ENCODE measurements at places on chromosomes 2 and 18.

DNA sequence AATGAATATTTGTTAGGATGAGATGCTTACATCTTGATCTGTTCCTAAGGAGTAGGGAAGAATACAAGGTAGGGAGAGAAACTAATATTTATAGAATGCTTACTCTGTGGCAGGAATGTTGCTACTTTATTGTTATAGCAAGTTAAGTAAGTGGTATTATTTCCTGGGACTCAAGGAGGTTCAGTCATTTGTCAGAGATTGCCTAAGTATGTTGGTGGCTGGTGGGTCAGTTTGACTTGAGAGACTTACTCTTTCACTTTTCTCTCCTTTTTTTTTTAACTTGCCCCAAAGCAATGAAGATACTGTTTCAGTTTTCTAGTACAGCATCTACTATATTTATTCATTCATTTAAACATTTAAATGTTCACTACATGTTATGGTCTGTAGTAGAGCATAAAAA is 209.2 kb upstream of the STON1 start:
- DNase-seq, result no peak

DNA sequence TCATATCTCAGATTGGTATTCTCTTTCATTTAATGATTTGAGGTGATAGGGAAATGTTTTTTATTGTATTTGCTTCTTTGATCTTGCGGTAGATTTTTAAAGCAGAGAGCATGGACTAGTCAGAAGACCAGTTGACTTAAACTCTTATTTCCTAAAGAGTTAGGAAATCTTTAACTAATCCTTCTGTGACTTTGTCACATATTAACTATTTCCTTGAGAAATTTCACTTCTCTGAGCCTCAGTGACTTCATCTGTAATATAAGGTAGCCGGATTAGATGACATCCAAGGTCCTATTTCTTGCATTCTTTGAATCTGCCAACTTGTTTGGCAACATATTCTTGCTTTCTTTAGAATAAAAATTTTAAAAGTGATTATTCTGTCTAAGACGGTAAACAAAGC is 55.6 kb downstream of the MTX2 start:
- DNase-seq, result no peak

- no peak for DNase-seq
These were observed 836 bp downstream of the DTNA start for GRCh38 chr18:34710934-34711333.

DNA sequence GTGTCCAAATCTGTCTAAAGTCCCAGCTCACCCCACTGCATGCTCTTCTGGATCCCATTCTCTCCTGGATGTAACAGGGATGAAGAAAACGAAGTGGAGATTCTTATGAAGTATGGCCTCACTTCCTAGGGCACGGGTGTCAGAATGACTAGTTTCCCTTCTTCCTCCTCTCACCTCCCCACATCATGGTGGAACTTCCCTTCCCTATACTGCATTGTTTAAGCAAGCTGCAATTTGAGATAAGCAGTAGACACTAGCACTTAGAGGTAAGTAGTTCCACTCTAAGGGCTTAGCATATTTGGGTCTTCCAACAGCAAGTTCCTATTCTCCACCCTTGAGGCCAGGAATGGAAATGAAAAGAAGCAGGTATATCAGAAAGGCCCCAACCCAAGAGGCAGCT is 29.7 kb downstream of the SLC4A5 start:
- DNase-seq, result no peak

- DNase-seq, result no peak
These were observed 101.4 kb downstream of the FARSB start for GRCh38 chr2:222554517-222554916.

GRCh38 chr2:55530539-55531081 is 11.1 kb downstream of the CFAP36 start:
- no peak for DNase-seq

GRCh38 chr2:175990099-175990498 is 12.0 kb downstream of the LNPK start:
- no peak for DNase-seq

- no peak for DNase-seq
These were observed 89.6 kb downstream of the ACAA2 start for GRCh38 chr18:49723648-49724180.

DNA sequence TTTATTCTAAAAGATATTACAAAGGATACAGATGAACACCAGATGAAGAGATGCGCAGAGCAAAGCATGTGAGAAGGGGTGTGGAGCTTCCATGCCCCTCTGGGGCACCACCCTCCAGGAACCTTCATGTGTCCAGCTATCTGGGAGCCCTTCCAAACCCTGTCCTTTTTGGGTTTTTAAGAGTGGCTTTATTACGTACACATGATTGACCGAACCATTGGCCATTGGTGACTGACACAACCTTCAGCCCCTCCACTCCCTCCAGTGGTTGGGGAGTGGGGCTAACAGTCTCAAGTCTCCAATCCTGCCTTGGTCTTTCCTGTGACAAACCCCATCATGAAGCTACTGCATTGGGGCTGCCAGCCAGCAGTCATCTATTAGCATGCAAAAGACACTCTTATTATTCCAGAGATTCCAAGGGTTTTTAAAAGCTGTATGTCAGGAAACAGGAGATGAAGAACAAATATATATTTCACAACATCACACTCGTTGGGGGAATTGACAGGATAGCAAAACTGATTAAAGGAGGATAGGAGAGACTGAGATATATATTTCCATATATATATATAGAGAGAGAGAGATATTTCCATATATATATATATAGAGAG is 19.4 kb downstream of the IL1B start:
- no peak for DNase-seq

DNA sequence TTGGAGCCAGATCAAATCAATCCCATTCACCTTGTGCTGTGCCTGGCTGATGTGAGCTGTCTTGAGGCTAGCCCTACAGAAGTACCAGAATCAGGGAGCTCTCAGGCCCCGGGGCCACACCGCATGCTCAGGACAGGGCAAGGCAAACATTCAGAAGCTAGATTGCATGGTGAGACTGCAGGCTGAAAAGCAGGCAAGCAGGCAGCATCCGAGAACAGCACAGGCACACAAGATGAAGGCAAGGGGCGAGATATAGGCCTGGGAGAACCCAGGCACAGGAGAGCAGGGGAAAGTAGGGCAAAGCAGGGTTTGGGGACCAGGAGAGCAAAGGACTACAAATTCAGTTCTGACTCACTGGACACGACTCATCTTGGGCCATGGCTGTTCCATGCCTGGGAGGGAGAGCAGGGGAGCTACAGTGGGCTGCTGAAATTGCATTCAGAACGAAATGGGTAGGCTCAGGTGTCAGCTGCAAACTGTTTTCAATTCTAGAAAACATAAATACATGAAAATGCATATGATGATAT is 59.6 kb downstream of the GALNT14 start:
- no peak for DNase-seq

DNA sequence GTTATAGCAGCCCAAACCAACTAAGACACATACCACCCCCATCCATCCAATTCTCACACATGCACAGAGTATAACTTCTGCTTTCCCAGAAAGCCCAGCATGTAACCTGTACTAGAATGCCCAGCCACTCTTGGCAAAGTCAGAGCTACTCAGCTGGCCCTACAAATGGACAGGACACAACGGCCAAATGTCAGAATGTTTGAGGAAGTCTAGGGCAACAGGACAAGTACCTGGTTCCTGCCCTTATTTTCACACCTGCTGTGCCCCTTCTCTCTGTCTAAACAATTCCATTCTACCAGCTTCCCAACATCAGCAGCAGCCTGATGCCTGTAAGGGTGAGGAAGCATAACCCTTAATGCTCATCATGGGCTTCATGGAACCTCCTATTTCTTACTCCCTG is 15.1 kb upstream of the BZW1 start:
- DNase-seq, result no peak

DNA sequence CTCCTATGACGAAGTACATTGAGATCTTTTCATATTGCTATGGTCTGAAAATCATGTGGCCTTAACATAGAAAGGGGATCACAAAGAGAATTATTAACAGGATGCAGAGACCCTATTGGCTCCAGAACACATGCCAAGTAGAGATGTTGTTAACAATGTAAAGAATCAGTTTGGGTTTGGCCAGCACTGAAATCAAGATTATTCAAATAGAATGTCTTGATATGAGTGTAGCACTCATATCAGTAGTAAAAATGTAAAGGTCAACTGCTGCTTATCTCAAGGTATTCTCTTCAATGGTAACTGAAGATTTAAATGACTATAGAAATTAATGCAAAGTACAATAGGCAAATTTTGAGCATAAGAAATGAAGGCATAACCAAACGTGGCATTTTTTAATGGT is 262.8 kb downstream of the PTH2R start:
- DNase-seq, result no peak
